ENCODE measurements at places on chromosomes 4 and X. TPM values are rescaled to one million over a fixed set of nuclear protein-coding genes. Genes with fewer than 3 reads are reported as not detected.

Gene EXOSC9
- 20.9 TPM for total RNA-seq

Gene CXorf65
- total RNA-seq, result not detected

Gene PDLIM3
- 0.93 TPM for total RNA-seq

Gene DOK7
- total RNA-seq, result 0.72 TPM

Gene CENPVL1
- 0.85 TPM for total RNA-seq

Gene PPP4R3C
- total RNA-seq, result not detected

Gene SOWAHB
- total RNA-seq, result 8.4 TPM

Gene TLL1
- total RNA-seq, result 0.48 TPM

Gene RHOH
- total RNA-seq, result 3.1 TPM

Gene PLS3
- 197 TPM for total RNA-seq

Gene DRD5
- not detected for total RNA-seq

Gene DRP2
- 0.14 TPM for total RNA-seq

Gene BRS3
- total RNA-seq, result 0.10 TPM

Gene CASP6
- total RNA-seq, result 41.9 TPM

Gene PITX2
- 13.8 TPM for total RNA-seq

Gene SETD7
- 28.2 TPM for total RNA-seq

Gene MXRA5
- total RNA-seq, result 109 TPM

Gene ANOS1
- 14.3 TPM for total RNA-seq

Gene PRR32
- not detected for total RNA-seq

Gene PSAPL1
- total RNA-seq, result 1.2 TPM

Gene AFF2
- 12.6 TPM for total RNA-seq

Gene PDCL2
- total RNA-seq, result not detected

Gene CXXC4
- total RNA-seq, result 3.9 TPM

Gene KLHL13
- 5.2 TPM for total RNA-seq

Gene ARHGAP24
- total RNA-seq, result 10.9 TPM

Gene POLR2B
- 117 TPM for total RNA-seq

Gene IL21
- total RNA-seq, result not detected

Gene HSD17B10
- 63.7 TPM for total RNA-seq

Gene SLIT2
- 7.4 TPM for total RNA-seq

Gene MAGEA12
- total RNA-seq, result not detected

Gene GPR101
- not detected for total RNA-seq

Data from type B pancreatic cell (in vitro differentiated cells).